ENCODE measurements at places on chromosomes 5 and 9. TPM values are rescaled to one million over a fixed set of nuclear protein-coding genes. Genes with fewer than 3 reads are reported as not detected.

ZNF354B gene
- polyA plus RNA-seq: 8.1 TPM

ANKRD20A1 gene
- 5.2 TPM for polyA plus RNA-seq

ZNG1F gene
- 30.3 TPM for polyA plus RNA-seq

PCDHA4 gene
- polyA plus RNA-seq: 0.05 TPM

AFAP1L1 gene
- polyA plus RNA-seq: 2.1 TPM

NUDT12 gene
- polyA plus RNA-seq: 5.1 TPM

LIFR gene
- polyA plus RNA-seq: 3.5 TPM

MUSK gene
- polyA plus RNA-seq: 0.14 TPM

ARID3C gene
- polyA plus RNA-seq: not detected

CAAP1 gene
- 9.6 TPM for polyA plus RNA-seq

CDH9 gene
- not detected for polyA plus RNA-seq

RETREG1 gene
- 1.0 TPM for polyA plus RNA-seq

TAF11L10 gene
- not detected for polyA plus RNA-seq

CMYA5 gene
- 0.46 TPM for polyA plus RNA-seq

CXCL14 gene
- 88.9 TPM for polyA plus RNA-seq

ANXA2R gene
- polyA plus RNA-seq: 2.3 TPM

TBC1D9B gene
- polyA plus RNA-seq: 44.8 TPM

GPX3 gene
- 277 TPM for polyA plus RNA-seq

RELL2 gene
- polyA plus RNA-seq: 6.7 TPM

EGFL7 gene
- 34.5 TPM for polyA plus RNA-seq

PDCD1LG2 gene
- polyA plus RNA-seq: 0.19 TPM

HBEGF gene
- polyA plus RNA-seq: 23.5 TPM

MLLT3 gene
- polyA plus RNA-seq: 4.6 TPM

PTCD2 gene
- polyA plus RNA-seq: 1.9 TPM

GNAQ gene
- polyA plus RNA-seq: 12.8 TPM

IFNA21 gene
- polyA plus RNA-seq: not detected

ANKRD31 gene
- 0.51 TPM for polyA plus RNA-seq

TLX3 gene
- not detected for polyA plus RNA-seq

IRGM gene
- polyA plus RNA-seq: 0.05 TPM

SLC6A3 gene
- not detected for polyA plus RNA-seq

NSA2 gene
- polyA plus RNA-seq: 50.2 TPM

LHX3 gene
- not detected for polyA plus RNA-seq

STARD4 gene
- polyA plus RNA-seq: 5.3 TPM

BARX1 gene
- 4.0 TPM for polyA plus RNA-seq

SLC31A2 gene
- polyA plus RNA-seq: 4.9 TPM

DEPDC1B gene
- 2.3 TPM for polyA plus RNA-seq

DNAI1 gene
- polyA plus RNA-seq: not detected

CEL gene
- polyA plus RNA-seq: 3.3 TPM
